Stomach (tissue), 19 donors: ENCODE measurements at places on chromosomes 1 and 21. TPM values are rescaled to one million over a fixed set of nuclear protein-coding genes. Genes with fewer than 3 reads are reported as not detected.

- no peak for DNase-seq
Measured at GRCh38 chr1:59738591-59739015, 76.1 kb upstream of the HOOK1 start.

- peak; percentile 73 for DNase-seq
Measured at GRCh38 chr1:8560611-8561544, 243.0 kb downstream of the SLC45A1 start.

Gene S100A12
- total RNA-seq: not detected

Gene MRPL20
- total RNA-seq: 116 TPM

Gene CELA3B
- not detected for total RNA-seq

- no peak for DNase-seq
Measured at GRCh38 chr1:230105754-230106625, 39.0 kb downstream of the GALNT2 start.
